ENCODE measurements at places on chromosomes 4 and X.

GRCh38 chr4:108483650-108484049 is 136.7 kb upstream of the RPL34 start:
- no peak for DNase-seq

DNA sequence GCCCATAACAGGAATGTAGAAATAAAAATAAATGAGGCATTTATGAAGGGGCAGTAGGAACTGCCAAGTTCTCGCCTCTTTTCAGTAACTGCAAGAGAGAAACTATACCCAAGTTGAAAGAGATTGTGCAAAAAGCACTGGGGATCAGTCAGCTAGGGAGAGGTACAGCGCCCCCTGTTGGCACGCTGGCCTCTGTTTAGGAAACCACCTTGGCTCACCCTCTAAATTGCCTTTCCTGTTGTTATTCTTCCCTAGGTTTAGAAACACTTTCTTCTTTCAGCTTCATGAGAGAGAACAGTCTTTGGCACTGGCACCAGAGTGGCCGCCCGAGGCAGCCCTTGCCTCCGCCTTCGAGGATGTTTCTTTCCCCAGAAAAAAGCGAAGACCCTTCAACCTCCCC is 348.5 kb downstream of the MID1IP1 start:
- DNase-seq = peak; percentile 9

DNA sequence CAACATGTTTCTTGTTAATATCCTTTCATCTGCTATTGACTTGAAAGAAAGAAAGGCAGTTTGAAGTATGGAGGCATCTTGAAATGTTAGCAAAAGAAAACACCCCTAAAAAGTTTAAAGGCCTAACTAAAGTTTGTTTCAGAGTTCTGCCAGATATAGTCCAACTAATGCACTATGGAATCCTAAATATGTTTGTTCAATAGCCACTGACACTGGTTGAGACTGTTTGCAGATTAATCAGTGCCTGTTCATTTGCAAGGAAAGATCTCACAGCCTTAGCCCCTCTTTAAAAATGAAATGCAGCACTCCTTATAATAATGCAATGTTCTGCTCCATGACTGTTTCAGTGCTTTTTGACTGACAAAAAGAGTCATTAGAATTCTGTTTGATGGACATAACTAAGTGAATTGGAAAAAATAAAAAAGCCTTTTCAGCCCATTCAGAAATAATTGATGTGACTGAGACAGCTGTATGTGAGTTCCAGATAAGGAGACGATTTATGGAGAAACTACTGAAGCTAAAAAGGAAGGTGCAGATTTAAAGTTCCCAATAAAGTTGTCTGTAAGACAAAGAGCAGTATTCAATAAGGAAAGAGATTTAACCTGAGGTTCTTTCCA is 192.0 kb downstream of the PCDH7 start:
- DNase-seq = no peak

- DNase-seq = no peak
These were observed 178.0 kb downstream of the PALLD start for GRCh38 chr4:168674866-168675265.

DNA sequence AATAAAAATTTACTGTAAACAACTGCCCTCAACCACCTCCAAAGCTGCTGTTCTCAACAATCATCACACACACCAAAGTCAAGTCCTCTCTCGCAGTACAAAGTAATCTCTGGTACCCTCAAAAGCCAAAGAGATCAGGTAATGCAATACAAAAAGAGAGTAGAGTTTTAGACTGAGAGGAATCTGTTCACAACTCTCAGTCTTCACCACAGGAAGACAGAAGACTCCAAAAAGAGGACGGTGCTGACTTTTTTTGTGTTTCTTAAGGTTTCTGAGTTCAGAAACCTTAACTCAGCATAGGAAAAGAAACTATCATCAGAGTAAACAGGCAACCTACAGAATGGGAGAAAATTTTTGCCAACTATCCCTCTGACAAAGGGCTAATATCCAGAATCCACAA is 1072.3 kb upstream of the DIAPH2 start:
- DNase-seq = no peak

- no peak for DNase-seq
These were observed 102.0 kb upstream of the ARHGAP24 start for GRCh38 chr4:85372966-85373365.

- no peak for DNase-seq
These were observed 682.3 kb upstream of the GRID2 start for GRCh38 chr4:91621446-91621845.

DNA sequence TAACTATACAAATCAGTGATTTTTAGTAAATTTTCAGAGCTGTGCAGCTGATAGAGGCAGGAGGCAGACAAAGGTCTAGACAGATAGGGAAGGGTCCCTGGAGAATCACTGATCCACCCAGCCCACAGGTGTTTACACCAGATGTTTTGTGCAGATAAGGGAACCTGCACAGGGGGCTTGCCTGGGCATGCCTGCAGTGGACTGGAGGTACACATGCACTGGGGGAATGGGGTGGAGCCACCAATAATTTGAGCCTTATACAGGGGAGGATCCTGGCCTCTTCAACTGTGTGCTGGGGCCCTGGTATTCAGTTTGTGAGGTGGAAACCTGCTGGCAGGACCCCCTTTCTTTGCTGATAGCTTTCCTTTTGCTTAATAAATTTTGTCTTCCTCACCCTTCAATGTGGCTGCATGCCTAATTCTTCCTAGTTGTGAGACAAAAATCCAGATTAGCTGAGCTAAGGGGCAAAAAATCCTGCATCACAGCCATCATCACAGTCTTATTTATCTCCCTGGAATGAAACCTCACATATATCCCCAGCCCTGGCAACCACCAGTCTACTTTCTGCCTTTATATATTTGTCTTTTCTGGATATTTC is 102.8 kb downstream of the KDM6A start:
- no peak for DNase-seq

- no peak for DNase-seq
These were observed 117.3 kb downstream of the WDFY3 start for GRCh38 chr4:84849051-84849640.

GRCh38 chr4:187500796-187501195 is 494.8 kb upstream of the ZFP42 start:
- no peak for DNase-seq

GRCh38 chr4:92198711-92199110 is 105.1 kb upstream of the GRID2 start:
- DNase-seq = no peak

GRCh38 chr4:155679343-155679742 is 12.7 kb downstream of the GUCY1A1 start:
- DNase-seq = no peak

DNA sequence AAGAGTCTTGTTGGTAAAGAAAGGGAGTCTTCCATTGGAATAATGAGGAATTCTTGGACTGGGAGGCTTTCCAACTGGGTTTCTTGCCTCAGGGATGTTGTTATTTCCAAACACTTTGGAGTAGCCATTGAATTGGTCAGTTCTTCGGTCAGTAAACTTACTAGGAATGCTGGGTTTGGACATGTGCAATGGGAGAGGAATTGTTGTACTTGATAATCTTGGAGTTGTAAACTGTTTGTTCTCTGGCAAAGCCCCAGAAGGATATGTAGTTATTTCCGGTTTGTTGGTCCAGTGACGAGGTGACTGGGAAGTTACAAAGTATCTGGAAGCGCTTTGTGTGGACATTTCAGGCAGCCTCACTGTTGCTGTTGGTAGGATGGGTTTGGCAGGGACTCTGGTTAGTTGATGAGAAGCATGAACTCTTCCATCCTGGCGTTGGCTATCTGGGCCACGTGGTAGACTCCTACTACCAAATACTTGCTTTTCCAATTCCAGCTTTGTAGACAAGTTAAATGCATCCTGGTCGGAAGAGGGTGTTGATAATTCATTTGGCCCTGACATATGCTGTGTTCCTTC is 25.9 kb downstream of the MXRA5 start:
- DNase-seq = no peak

- no peak for DNase-seq
These were observed 32.7 kb downstream of the NUDT6 start for GRCh38 chr4:122889726-122890125.

DNA sequence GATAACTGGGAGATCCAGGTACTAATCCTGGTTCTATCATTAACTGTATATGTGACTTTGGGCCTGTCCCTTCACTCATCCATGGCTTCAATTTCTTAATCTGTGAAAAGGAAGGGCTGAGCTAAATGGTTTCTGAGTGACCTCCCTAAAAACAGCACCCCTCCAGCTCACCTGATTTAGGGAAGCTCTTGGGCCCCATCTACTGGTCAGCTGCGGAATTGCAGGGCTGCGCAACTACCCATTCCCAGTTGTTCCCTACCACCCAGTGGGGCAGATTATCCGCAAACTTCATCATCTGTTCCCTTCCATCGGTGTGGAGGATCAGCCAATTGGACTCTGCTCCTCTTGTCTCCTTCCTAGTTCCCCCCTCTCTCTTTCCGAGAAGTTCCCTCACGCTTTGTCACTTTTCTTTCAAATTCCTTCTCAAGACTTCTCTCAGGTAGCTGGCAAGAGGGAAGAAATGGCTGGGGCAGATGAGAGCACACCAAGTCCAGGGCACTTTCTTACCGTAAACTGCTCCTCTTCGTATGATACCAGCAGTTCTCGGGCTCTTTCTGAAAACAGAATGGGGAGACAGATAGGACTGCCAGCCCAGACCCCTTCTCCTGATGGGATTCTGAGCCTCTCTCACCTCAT is 5.8 kb downstream of the LAS1L start:
- peak; percentile 7 for DNase-seq

DNA sequence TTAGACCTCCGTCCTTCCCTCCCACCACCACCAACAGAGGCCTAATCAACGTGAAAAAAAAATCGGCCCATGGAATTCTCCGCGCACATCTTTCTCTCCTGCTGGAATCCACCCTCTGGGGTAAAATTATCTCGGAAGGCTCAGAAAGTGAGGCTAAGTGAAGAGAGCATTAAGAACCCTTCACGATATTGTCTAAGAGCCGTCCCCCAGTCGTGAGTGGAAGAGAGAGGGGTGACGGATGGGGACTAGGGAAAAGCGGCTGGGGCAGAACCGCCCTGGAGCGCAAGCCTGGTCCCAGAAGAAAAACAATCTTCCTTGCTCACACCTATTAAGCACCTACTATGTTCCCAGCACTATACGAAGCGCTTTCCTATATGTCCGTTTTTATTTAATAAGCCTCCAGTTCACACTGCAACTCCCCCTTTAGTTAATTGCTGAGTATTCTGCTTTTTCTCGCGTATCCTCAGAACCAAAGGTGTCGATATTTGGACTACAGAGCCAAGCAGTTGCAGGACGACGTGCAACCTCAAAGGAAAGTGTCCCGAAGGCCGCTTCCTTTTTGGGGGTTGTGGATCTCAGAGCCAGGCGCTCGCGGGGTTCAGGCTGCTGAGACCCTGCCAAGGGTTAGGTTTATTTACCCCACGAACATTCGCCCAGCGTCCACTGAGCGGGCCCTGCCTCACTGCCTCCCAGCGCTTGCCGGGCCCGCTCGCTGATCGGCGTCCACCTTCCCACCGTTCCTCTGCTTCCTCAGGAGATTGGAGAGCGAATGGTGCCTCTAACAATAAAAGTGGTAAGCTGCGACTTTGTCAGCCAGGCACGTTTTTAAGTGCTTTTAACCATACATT is 889 bp downstream of the MGARP start:
- DNase-seq = no peak

GRCh38 chr4:25590171-25590570 is 65.5 kb upstream of the SLC34A2 start:
- DNase-seq = no peak

- no peak for DNase-seq
These were observed 83.6 kb upstream of the GUCY1A1 start for GRCh38 chr4:155582971-155583437.

- no peak for DNase-seq
These were observed 28.5 kb downstream of the PHEX start for GRCh38 chrX:22060415-22061280.

DNA sequence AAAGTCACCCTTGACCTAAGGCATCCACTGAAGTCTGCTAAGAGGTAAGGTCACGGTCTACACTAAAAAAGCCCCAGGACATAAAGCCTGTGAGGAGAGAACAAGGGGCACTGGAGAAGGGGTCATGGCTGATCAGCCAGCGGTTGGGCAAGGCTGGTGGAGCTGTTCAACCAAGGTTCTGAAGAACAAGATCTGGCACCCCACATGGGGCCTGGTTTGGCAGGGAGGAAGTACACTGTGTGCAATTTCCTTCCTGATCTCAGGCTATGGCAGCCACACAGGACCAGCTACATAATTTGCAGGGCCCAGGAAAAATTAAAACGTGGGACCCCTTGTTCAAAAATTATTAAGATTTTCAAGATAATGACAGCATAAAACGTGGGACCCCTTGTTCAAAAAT is 14.1 kb upstream of the BRS3 start:
- DNase-seq = no peak

DNA sequence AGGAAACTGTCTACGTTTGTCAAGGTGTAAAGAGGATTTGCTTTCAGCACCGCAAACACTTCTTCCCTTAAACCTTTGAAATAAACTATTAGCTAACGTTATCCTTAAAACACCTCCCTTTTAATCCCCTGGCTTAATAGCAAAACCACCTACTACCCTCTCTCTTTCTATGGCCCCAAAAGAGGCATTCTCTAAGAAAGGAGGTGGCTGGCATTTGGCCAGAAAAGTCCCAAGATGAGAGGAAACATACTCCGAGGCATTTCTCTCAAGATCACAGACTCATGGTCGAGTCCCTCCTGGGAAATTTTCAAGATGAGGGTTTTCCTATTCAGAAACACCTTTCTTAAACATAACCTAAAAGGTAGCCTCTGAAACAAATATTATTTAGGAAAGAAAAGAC is 60.6 kb upstream of the VCX3B start:
- no peak for DNase-seq

GRCh38 chrX:83160096-83160495 is 348.0 kb upstream of the POU3F4 start:
- DNase-seq = no peak

- no peak for DNase-seq
These were observed 76.3 kb upstream of the IL15 start for GRCh38 chr4:141560056-141560455.

DNA sequence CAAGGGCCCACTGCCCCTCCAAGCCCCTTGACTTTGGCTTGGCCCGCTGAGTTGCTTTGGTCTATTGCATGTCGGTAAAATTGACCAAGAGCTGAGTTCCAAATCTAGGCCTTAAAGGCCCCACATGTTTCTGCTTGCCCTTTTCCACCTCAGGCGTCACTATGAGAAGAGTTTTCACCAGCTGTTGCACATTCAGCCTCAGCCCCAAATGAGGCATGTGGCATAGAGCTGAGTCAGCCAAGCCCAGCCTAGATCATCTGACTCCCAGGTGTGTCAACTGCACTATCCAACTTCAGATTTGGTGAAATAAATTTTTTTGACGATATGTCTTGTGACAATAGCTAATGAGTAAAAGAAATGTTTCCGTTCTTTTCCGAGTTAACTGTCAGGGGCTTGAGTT is 424.5 kb upstream of the FAM47C start:
- DNase-seq = no peak

DNA sequence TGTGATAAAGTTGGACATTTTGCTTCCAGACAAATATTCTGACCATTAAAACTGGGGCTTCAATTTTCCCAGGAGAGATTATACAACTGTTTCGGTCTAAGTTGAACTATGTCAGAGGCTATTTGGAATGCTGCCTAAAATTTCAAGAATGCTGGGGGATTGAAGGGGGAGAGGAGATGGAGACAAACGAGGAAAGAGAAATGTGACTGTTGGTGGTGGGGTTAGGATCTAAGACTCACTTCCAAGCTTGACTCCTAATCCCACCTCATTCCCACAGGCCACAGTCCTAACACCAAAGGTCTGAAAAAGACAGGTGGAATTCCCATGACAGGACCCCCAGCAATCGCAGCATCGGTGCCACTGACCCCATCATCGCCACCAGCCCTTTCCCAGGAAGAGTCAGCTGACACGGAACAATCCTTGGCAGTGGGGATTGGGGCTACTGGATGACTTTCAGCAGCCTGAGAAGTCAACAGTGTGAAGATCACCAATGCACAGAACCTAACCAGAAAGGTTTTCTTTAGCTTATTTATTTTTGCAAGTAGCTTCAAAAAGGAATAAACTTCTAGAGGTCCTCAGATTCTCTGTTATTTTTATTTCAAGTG is 74.0 kb upstream of the PRSS48 start:
- no peak for DNase-seq
